Stimulated activated CD4-positive, alpha-beta T cell treated with anti-CD3 and anti-CD28 coated beads, Interleukin-1b, Interleukin-23, amount 100 ng/mL, for 1 hour (primary cell): ENCODE measurements at places on chromosomes 6 and 20.

GRCh38 chr6:2504495-2505064 is 246.1 kb downstream of the MYLK4 start:
- no peak for DNase-seq

DNA sequence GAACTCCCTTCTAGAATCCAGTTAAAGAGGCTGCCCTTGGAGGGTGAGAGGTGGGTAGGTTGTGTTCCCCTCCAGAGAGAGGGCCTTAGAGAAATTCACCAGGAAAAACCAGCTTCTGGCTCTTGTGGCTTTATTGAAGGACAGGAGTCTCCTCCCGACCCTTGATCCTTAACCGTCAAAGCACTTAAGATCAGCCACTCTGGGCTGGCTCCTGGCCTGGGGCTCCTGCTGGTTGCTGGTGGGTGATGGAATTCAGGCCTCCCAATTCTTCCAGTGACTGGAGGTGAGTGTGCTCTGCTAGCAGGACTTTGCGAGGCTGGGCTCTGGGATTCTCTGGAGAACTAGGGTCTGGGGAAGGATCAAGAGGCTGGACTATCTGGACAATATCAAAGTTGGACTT is 75.6 kb upstream of the LGSN start:
- no peak for DNase-seq

DNA sequence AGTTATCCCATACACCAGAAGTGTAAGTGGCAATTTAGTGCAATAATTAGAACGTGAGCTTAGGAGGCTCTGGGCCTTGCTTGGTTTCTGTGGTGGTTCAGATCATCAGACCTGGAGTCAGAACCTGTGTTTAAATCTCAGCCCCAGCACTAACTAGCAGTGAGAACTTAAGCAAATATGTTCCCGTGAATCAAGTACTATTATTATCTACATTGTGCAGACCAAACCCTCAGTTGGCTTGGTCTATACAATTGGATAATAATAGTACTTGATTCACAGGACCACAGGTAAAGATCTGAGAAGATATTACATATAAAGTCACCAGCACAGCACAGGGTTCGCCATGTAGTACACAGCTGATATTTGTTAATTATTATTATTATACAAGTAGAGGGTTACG is 93.1 kb downstream of the SIM1 start:
- no peak for DNase-seq

- DNase-seq: no peak
Measured at GRCh38 chr6:119157506-119157815, 79.0 kb upstream of the FAM184A start.

GRCh38 chr20:60244373-60245146 is 286.3 kb downstream of the CDH26 start:
- DNase-seq: no peak

DNA sequence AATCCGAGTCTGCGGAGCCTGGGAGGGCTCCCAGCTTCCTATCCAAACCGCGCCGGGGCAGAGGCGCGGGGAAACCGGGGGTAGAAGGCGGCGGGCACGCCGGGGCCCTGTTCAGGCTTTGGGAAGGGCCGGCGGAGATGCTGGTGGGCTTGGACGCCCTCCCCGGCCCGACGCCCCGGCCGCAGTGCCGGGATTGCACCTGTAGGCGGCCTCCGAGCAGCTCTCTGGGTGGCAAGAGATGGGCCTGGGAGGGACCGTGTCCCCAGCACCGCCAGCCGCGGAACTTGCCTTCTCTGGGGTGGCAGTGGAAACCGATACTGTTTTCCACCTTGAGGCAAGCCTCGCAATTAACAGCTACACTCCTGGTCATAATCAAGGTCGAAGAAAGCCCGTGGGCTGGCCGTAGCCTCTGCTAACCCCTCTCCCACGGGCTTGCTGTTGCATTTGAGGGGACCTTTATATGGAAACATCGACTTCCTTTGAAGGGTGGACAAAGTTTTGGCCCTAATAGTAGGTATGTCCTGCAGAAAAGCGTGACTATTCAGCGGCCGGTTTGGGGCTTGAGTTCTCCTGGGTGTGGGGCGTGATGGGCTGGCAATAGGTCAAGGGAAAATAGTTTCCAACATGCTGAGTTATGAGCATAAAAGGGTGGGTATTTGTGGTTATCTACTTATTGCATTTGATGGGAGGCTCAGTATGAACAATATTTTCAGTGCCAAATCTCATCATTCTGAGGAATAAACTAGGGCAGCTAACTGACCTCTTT is 1.1 kb upstream of the JAG1 start:
- no peak for DNase-seq
